ENCODE measurements at places on chromosomes 2 and 18.

- no peak for ATAC-seq
These were observed 11.2 kb downstream of the RHBDD1 start for GRCh38 chr2:226847090-226847489.

DNA sequence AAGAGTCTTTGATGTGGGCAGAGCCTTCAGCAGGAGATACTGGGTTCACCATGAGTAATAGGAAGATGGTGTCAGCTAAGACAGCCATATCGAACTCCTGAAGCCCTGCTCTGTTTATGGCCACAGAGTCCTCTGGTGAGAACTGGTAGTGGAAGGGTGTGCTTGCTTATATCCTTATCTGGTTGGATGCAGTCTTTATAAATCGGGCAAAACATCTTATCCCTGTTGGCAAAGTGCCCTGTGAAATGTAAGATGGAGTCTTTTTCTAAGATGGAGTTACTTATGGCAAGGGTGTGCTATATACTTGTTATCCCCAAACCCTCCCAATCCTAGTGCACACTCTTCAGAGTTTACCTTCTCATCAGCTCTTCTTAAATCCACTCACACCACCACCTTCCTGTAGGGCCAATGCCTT lies 190.8 kb upstream of the PARD3B start:
- no peak for ATAC-seq

DNA sequence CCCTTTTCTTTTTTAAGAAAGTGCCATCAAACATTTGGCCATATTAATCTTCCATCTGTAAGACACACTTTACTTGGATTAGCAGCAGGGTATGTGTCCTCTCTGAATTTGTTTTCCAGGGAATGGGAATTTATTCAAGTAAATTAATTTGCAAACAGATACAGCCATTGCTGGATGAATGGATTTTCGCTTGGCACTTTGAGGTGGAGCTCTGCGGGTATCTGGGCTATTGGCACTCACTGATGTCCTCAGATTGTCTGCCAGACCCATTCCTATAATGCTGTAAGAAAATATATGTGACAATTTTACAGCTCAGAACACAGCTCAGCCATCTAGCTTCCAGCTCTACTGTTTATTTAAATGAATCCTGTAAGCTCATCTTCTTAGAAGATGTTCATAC lies 201.2 kb upstream of the CDH20 start:
- ATAC-seq = no peak

DNA sequence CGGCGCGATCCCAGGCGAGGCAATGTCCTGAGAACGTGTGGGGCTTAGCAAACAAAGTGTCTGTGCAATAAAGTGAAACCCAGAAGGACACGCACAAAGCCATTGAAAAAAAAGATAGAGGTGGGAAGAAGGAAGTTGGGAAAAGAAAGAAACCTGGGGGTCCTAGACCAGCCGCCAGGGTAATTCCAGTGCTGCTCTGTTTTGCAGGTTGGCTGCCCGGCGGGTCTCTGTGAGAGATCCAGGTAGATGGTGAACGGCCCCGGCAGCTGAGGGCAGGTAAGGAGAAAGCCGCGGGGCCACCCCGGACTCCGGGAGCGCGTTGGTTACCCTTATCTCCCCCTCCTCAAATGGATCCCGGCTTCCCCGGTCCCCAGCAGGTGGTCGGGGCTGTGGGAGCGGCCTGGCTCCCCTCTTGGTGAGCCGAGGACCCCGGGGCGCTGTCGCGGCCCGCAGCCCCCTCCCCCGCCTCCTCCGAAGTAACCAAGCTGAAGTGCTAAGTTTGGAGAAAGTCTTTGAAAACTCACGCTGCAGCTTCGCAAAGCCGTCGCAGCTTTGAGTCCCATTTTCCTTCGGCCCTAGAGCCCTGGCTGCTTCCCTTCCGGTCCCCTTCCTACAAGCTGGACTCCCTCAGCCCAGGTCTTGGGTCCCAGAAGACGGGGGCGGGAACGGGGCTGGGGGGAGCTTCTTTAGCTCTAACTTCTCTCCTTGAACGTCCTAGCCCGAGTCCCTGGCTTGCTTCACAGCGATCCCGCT lies 588 bp downstream of the OTX1 start:
- no peak for ATAC-seq

DNA sequence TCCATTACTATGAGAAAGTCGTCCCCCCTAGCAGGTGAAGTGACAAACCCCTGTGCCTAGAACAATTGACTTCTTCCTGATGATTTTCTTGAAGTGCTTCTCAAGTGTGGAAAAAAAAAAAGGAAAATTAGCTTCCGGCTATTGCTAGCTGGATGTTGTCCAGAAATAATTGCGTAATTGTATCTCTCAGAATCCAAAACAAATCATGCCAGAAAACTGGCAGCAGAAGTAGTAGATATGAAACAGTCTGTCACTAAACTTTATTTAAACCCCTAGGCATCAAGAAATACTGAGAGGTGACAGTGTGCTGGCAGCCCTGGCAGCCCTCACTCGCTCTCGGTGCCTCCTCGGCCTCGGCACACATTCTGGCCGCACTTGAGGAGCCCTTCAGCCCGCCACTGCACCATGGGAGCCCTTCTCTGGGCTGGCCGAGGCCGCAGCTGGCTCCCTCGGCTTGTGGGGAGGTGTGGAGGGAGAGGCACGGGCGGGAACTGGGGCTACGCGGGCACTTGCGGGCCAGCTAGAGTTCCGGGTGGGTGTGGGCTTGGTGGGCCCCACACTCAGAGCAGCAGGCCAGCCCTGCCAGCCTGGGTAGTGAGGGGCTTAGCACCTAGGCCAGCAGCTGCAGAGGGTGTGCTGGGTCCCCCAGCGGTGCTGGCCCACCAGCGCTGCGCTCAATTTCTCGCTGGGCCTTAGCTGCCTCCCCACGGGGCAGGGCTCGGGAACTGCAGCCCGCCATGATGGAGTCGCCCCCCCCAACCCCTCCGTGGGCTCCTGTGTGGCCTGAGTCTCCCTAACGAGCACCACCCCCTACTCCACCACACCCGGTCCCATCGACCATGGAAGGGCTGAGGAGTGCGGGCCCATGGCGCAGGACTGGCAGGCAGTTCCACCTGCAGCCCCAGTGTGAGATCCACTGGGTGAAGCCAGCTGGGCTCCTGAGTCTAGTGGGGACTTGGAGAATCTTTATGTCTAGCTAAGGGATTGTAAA lies 80.5 kb upstream of the ABCA12 start:
- no peak for ATAC-seq

GRCh38 chr2:127423880-127424279 lies 5.7 kb downstream of the PROC start:
- ATAC-seq = peak; percentile 25

DNA sequence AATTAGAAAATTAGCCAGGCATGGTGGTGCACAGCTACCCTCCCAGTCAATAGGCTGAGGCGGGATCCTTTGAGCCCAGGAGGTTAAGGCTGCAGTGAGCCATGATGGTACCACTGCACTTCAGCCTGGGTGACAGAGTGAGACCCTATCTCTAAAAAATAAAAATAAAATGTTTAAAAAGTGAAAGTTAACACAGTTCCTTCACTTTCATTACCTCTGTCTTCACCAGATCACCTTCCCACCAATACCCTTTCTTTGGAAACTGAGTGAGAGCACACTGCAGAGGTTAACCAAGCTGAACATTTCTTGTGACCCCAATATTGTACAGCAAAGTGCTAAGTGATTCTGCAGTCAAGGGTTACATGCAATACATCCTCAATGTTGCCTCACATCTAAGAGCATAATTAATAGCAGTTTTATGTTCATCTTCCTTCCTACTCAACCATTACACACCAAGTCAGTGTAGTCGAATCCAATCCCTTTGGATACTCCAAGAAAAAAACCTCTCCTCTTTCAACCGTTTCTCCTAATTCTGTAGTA lies 1.7 kb downstream of the L3MBTL4 start:
- no peak for ATAC-seq

DNA sequence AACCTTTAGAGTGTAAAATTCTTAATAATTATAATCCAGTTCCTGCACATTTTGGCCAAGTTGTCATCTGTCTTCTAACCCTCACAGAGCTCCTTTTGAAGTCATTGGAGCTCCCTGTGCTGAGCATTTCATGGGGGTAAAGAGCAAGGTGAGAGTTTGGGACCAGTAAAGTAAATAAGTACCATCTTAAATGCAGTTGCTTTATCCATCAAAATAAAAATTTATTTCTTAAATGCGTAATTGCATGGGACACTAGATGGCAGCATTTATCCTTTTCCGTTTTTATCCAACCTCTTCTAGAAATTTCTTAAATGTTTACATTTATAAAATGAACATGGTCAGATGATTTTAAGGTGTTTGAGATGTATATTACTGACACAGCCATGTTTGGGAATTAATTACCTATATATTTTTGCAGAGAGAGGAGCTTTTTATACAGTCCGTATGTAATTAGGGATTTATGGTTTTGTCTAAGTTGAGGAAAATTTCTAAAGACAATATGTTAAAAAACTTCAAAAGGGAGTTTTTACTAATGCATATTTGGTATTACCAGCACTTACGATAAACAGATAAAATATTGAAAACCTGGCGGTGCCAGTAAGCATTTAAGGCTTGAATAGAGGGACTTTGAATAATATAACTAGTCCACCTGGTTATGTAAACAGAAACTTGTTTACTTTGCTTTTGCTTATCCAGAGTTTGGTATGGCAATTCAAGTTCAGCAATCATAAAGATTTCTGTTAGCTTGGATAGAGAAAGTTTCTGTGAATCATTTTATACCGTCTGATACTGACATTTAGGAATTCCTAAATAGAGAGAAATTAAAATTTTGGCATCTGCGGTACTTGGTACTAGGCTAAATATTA lies 54.5 kb downstream of the ACSL3 start:
- no peak for ATAC-seq

DNA sequence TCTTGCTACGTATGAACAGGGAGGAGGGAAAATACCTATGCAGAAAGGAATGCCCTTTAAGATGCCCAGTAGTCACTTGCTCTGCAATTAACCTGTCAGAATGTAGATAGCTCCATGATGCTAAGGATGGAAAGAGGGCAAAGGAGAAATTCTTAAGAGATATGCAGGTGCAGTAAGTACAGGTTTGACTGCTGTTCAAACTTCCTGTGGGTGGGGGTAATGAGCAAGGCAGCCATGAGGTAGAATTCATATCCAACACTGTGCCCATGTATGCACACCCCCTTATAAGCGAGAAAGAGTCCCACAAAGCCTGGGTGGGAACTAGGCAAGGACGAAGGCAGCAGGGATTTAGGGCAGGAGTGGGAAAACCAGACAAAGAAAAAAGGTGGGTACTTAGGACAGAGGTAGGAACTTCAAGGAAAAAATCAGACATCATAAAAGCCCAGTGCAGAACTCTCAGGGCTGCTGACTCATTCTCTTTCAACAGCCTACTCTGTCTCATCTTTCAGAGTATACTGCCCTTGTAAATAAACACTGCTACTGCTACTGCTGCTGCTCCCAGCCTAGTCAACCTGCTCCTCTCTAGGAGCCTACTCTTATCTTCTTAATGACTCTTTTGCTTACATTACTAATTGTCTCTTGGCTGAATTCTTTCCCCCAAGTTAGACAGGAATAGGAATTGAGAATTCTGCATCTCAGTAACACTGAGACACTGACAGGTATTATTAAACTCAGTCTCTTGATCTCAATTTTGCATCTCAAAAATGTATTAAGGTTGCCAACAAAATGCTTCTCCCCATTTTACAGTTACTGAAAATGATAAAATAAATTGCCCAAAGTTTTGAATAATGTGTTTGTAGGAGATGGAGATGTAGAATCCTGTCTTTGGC lies 189.0 kb downstream of the PTH2R start:
- no peak for ATAC-seq

DNA sequence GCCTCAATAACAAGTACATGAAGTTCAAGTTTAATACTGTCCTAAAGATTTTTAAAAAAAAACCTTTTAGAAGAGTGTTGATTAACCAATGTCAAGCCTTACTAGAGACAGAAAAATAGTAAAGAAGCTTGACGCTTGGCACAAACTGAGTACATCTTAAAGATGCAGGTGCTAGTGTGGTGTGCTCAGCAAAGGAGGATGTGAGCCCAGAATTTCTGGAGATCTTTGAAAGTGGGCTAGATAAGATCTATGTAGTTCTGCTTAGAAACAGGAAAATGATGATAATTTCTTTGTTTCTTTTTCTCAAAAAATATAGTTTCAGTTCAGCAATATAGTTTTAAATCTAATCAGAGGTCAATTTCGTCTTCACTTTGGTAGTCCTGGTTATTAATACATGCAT lies 118.3 kb upstream of the KLHL14 start:
- no peak for ATAC-seq

- no peak for ATAC-seq
These were observed 15.2 kb downstream of the PAX8 start for GRCh38 chr2:113263546-113263945.

DNA sequence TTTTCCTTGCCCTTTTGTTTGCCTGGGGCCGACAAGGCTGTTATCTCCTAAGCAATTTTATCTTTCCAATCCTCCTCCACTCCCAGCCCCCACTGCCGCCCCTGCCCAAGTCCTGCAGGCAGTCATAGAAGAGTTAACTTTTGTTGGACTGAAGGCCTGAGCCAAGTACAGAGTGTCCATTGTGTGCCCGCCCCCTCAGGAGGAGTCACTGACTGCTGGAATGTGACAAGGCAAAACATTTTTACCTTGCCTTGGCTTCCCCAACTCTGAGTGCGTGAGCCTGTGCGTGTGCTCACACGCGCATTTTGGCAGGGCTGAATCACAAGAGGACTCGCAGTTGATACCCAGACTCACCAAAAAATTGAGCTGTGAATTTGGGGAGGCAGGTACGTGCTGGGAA lies 16.2 kb downstream of the SETBP1 start:
- ATAC-seq = no peak

DNA sequence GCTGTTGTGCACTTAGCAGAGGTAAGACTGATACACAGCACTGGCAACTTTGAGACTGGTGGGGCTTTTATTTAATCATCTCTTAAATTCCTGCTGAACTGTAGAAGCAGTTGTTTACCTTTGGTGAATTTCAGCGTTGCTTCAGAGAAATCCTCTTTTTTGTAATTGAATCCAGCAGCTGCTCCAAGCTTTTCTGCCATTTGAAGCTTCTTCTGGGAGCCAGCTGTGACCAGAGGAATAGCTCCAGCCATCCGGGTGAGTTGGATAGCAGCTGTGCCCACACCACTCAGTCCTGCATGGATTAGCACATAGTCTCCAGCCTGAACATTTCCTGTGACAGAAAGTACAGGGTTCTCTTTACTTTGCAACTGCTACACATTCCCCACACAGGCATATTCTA lies 3.9 kb downstream of the TP53I3 start:
- no peak for ATAC-seq

DNA sequence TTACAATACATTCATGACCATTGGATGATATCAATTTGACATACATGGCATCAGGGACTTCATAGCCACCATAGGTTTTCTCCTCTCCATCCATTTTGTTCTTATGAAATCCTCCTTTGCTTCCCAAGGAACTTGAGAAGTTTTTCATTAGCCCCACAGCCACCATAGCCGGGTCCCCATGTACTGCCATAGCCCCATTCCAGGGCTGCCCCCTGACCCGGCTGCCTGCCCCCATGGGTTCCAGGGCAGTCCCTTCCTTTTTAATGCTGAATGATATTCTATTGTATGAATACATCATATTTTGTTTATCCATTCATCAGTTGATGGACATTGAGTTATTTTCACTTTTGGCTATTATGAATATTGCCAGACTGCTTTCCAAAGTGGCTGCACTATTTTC lies 20.4 kb downstream of the ATP6V1B1 start:
- ATAC-seq = no peak

GRCh38 chr2:235698028-235698427 lies 204.2 kb downstream of the AGAP1 start:
- no peak for ATAC-seq

Measured in SK-N-SH treated with all-trans-retinoic acid at 6 μM for 48 hours (cell line).